GM19239 (cell line): ENCODE measurements at places on chromosomes 4 and X.
A peak's percentile ranks its signal among the peaks of the same experiment; 100 is the strongest.

- no peak for DNase-seq
These were observed 350.8 kb upstream of the CASK start for GRCh38 chrX:42274151-42274550.

DNA sequence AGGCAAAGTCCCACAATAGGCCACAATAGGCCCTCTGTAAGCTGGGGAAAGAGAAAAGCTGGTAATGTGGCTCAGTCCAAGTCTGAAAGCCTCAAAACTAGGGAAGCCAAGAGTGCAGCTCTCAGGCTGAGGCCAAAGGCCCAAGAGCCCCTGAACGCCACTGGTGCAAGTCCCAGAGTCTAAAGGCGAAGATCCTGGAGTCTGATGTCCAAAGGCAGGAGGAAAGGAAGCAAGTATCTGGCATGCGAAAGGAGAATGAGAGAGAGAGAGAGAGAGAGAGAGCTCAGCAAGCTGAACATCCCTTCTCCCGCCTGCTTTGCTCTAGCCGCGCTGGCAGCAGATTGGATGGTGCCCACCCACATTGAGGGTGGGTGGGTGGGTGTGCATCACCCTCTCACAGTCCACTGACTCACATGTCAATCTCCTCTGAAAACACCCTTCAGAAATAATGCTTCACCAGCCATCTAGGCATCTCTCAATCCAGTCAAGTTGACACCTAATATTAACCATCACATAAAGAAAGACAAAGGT is 30.9 kb upstream of the ELF2 start:
- DNase-seq = no peak

- DNase-seq = no peak
These were observed 15.0 kb downstream of the RADX start for GRCh38 chrX:106626789-106627188.

- DNase-seq = no peak
These were observed 705 bp downstream of the RPS6KA3 start for GRCh38 chrX:20265726-20266681.

GRCh38 chr4:95289028-95289634 is 259.6 kb downstream of the UNC5C start:
- DNase-seq = no peak

- no peak for DNase-seq
These were observed 96.1 kb downstream of the PHKA2 start for GRCh38 chrX:18887825-18888212.

- DNase-seq = no peak
These were observed 6.8 kb downstream of the ANXA5 start for GRCh38 chr4:121690001-121690400.

GRCh38 chr4:75723163-75724065 is 963 bp upstream of the USO1 start:
- DNase-seq = no peak

DNA sequence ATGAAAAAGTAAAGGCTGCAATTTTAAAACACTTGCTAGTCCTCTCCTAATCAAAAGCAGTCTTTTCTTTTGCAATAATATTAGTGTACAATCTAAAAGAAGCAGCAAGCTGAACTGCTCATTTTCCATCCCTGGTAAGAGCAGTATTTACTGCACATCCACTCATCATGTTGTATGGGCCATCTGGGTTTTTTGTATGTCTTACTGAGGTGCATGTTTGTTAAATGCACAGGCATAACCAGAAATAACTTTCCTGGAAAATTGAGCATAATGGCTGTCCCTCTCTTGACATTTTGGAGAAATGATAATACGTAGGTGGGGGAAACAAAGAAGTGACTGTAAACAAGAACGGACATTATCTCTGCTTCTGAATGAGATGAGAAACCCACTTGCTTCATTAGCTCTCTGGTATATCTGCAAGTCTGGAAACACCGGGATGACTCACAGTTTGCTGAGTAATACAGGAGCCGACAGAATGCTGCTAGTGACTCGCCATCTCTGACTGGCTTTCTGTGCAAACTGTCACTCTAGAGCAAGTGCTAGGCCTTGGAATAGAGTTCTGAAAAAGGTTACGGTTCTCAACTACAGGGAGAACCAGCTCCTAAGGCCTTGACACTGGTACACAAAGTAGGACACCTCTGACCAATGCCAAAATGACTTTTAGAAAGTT is 85.7 kb upstream of the MTM1 start:
- DNase-seq = no peak

- no peak for DNase-seq
These were observed 732.6 kb upstream of the LCORL start for GRCh38 chr4:18754180-18754579.

GRCh38 chr4:148006001-148006400 is 274.1 kb downstream of the ARHGAP10 start:
- DNase-seq = no peak

DNA sequence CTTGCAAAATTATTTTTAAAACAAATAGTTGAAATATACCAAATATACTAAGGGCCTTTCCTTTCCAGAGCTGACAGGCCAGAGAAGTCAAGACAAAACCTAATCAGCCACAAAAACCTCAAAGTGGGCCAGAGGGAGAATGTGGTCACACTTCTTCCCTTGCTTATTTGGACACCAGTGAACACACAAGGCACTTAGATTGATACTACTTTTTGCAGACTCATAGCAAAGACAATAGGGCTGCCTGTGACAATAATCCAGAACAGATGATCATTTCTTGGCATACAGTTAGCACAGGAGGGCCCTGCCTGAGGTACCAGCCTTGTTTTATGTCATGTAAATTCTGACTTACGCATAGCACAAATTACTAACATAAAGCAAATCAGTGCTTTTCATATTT is 215.7 kb upstream of the NEIL3 start:
- no peak for DNase-seq

DNA sequence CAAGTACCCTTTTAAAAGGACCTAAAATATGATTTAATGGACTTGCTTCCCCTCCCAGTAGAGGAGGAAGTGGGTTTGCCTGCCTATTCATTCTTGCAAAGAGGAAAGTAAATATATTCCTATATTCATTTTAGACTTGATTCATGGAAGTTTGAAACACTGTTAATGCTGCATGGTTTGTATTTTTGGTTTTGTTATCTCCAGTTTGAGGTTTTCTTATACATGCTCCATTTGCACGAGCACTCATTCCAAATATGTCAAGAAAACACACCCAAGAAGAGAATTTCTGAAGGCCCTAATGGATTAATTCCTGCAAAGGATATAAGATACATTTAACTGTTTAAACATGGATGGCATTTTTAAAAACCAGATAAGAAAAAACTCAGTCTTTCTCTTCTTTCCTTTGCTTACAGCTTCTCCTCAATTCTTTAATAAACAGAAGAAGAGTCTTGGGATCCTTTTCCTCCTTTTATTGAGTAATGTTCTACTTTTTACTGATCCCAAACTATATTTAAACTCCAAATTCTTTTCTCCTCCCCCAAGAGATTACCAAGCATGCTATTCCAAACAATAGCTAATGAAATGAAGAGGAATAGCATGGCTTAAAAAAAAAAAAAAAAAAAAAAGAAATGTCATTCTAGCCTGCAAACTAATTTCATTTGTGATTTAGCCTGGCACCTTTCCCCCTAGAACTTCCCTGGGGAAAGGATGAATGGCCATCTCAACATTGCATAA is 54.6 kb upstream of the LDB2 start:
- no peak for DNase-seq

GRCh38 chr4:10809905-10810304 is 125.3 kb upstream of the CLNK start:
- DNase-seq = no peak

DNA sequence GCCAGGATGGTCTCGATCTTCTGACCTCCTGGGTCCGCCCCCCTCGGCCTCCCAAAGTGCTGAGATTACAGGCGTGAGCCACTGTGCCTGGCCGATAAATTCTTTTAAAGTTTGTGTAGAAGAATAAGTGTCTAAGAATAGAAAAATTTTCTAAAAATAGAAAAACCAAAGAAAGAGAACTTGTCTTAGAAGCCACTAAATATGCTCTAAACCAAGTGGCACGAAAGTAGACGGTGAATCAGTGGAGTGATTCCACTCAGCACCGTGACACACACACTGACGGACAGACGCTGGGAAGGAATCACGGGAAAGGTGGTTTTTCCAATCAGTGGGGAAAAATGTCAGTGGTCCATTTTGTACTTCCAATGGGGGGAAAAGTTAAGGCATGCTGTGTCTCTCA is 72.7 kb upstream of the PSAPL1 start:
- DNase-seq = no peak

DNA sequence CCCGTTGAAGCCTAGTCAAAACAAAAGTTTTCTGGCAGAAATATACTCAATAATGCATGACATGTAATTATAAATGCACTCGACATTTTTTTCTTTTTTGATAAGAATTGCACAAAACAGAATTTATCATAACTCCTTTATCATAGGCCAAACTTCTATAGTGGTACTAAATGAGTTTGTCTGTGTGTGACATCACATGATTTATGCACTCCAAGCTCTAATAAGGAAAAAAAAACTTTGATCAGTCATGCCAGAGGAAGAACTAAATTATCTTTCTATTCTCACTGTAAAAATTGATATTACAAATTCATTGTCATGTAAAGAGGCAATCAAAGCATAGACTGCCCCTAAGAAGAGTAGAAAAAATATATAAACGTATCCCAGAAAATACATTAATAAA is 112.4 kb upstream of the NOCT start:
- no peak for DNase-seq

DNA sequence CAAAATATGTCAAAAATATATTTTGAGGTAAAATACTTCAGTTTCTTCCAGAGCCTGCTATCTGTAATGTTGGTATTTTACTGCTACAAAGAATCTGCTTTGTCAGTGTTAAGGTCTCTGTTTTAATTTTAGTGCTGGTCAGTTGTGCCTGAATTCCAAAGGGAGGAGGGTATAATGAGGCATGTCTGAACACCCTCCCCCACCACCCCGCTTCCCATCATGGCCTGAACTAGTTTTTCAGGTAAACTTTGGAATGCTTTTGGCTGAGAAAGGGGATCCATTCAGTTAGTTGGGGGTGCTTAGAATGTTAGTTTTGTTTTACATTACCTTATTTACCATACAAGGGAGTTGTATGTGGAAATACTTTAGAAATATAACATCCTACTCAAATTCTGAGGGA is 158.5 kb downstream of the MID1IP1 start:
- DNase-seq = no peak

DNA sequence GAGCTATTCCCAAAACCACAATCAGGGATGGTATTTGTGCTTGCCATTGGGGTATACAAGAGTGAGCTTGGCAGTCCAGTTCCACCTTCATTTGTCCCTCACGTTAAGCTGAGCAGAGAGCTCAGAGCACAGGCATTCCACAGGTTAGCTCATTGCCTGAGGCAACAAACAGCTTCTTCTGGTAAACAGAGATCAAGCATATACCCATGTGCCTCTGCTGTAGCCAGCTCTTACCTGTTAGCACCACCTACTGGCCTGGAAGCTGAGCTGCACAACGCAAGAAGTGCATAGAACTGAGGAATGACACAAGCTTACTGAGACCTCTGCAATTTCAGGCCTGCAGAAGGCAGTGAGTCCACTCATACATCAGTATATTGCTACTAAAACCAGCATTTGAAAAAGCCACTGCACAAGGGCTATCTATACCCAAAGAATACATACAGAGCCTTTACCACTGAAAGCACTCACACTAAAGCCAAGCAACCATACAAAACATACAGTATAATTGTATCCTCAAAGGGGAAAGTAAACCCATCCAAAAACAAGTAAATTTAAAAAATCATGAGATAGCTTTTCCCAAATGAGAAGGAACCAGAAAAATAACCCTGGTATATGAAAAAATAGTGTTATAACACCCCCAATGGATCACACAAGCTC is 258.3 kb upstream of the GABRA2 start:
- DNase-seq = peak; percentile 1

- no peak for DNase-seq
These were observed 33.3 kb upstream of the RBBP7 start for GRCh38 chrX:16903274-16904022.

GRCh38 chrX:6074532-6074931 is 154.1 kb downstream of the NLGN4X start:
- no peak for DNase-seq

GRCh38 chrX:130726661-130727060 is 176.3 kb downstream of the ENOX2 start:
- DNase-seq = no peak

- DNase-seq = no peak
These were observed 323.2 kb downstream of the IL1RAPL1 start for GRCh38 chrX:28910487-28910886.

DNA sequence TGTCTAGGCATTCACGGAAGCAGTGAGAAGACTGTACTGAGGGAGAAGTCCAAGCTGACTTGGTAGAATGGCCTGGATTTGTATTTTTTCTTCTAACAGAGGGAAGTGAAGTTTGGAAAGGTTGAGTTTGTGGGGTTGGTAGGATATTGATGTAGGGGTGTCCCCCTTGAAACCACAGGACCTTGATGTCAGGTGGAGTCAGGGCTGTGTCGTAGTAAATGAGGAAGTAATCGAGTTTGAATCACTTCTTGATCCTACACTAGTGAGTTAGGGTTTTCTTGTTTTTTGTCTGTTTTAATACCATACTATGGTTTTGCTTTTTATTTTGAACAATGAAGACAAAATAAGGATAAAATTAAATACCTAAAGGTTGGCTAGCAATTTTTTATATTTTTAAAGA is 30.1 kb upstream of the ANAPC4 start:
- no peak for DNase-seq

- DNase-seq = no peak
These were observed 57.2 kb downstream of the RUFY3 start for GRCh38 chr4:70778888-70779422.

GRCh38 chrX:13985697-13986435 is 43.8 kb downstream of the GEMIN8 start:
- DNase-seq = no peak

GRCh38 chr4:183438458-183439113 is 5.8 kb upstream of the CDKN2AIP start:
- no peak for DNase-seq

GRCh38 chr4:34644579-34645115 is 1599.7 kb downstream of the ARAP2 start:
- DNase-seq = no peak

- no peak for DNase-seq
These were observed 1010.4 kb downstream of the ADGRL3 start for GRCh38 chr4:62210486-62210885.

GRCh38 chr4:147793569-147794313 is 61.9 kb downstream of the ARHGAP10 start:
- DNase-seq = no peak

- no peak for DNase-seq
These were observed 103.8 kb upstream of the PSAPL1 start for GRCh38 chr4:7538518-7538917.
